Glutamatergic neuron (in vitro differentiated cells): ENCODE measurements at places on chromosomes 1 and 21.

DNA sequence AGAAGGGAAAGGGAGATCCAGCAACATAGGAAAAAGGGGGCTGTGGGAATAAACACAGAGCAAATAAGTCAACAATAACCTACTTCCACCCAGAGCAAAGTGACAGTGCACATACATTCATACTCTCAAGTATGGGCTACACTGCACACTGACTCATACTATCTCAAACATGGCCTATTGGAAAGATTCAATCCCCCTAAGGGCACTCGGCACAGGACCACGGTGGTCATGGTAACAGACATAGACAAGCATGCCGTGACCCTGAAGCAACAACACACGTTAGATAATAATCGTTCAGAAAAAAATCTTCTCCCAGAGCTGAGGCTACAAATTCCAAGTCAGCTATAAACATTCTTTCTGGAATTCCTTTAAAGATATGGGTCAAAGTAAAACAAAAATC lies 16.8 kb upstream of the JAK1 start:
- DNase-seq = no peak

- no peak for DNase-seq
These were observed 10.0 kb downstream of the TP53BP2 start for GRCh38 chr1:223835754-223836153.

GRCh38 chr1:110053552-110054428 lies 16.7 kb downstream of the ALX3 start:
- peak; percentile 88 for DNase-seq

DNA sequence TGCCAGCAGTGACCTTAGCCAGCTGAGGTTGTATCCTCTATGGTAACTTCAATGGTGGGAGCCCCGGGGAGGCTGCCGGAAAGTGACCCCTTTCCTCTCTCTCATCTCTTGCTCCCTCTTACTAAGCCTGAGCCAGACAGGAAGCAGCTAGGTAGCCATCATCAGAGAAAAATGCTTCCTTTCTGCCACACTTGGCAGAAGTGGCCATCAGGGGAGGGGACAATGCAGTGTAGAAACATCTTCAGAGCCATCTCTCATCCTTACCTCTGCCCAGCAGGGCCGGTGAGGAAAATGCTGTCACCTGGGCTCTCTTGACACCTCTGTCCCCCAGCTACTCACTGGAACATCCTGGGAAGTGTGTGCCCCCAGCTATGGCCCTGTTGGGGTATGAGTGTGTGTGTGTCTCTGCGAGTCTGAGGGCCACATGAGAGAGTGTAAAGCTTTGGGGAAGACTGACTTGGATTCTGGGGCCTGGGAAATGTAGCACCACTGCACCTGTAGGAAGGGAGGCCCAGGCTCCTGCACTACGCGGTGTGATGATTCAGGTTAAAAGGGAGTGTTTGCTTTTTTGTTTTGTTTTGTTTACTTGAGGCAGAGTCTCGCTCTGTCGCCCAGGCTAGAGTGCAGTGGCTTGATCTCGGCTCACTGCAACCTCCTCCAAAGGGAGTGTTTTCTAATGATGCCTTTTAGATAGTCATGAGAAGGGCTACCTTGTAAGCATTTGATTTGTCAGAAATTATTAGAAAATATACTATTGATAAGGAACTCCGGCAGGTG lies 48.7 kb upstream of the CNTN2 start:
- DNase-seq = no peak

GRCh38 chr1:3664700-3665375 lies 12.5 kb downstream of the TP73 start:
- no peak for DNase-seq

DNA sequence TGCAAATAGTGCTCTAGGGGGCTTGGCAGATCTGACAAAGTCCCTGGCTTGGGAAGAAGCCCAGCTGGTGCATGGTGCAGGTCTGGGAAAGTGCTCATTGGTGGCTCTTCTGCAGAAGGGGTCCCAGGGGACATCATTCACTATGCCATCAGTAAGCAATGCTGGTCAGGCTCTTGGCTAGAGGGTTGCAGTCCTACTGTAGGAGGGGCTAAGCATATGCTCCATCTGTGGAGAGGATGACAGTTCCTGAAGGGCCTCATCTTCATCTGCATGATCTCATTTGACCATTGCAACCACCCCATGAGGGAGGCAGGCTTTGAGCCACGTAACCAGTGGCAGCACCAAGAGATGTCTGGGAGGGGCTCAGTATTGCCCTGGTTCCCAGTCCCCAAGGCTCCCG lies 31.5 kb upstream of the VASH2 start:
- no peak for DNase-seq

- no peak for DNase-seq
These were observed 748 bp downstream of the PDZK1IP1 start for GRCh38 chr1:47188791-47189785.
